H1 (cell line): ENCODE measurements at places on chromosomes 4 and X.

DNA sequence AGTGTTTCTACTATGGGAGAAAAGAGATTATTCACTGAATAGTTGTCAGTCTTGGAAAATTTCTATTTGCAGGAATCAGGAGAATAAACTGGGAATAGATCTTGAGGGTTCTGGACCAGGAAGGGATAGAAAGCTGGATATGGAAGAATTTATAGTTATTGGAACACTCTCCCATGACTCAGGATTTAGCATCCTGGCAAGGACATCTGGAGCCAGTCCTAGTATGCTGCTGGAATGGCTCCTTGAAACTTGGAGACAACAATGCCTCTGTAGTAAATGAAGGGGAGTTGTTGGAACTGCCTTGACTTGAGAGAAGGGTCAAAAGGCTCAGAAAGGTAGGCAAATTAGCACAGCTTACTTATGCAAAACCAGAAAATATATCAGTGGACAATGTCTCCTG is 23.5 kb upstream of the THOC2 start:
- DNase-seq: no peak

GRCh38 chr4:26345565-26345938 is 24.7 kb downstream of the RBPJ start:
- DNase-seq: no peak

- DNase-seq: no peak
Observed at GRCh38 chr4:127776620-127777019, 5.5 kb upstream of the HSPA4L start.

- DNase-seq: no peak
Observed at GRCh38 chrX:45781901-45782553, 581.4 kb upstream of the DIPK2B start.

- DNase-seq: no peak
Observed at GRCh38 chr4:154073107-154073822, 284.4 kb upstream of the SFRP2 start.

- DNase-seq: no peak
Observed at GRCh38 chr4:145755802-145756201, 75.9 kb downstream of the C4orf51 start.

DNA sequence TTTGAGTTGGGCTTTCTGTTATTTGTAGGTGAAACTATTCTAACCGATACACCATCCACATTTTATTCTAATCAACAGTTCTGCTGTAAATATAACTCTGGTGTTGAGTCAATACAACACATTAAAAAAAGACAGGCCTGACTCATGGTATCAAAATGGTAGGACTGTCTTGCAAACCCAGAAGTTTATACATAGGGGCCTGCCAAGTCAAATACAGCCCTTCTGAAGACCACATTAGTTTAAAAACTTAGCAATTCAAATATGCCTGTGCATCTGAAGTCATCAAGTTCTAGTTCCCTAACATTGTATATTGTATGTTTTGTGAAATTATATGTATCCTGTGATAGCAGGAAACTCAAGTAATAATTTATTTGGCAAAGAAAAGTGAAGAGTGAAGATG is 24.4 kb upstream of the PDE5A start:
- no peak for DNase-seq

- DNase-seq: no peak
Observed at GRCh38 chrX:151359931-151360871, 36.8 kb upstream of the VMA21 start.

GRCh38 chr4:123555807-123556273 is 159.2 kb downstream of the SPRY1 start:
- no peak for DNase-seq

DNA sequence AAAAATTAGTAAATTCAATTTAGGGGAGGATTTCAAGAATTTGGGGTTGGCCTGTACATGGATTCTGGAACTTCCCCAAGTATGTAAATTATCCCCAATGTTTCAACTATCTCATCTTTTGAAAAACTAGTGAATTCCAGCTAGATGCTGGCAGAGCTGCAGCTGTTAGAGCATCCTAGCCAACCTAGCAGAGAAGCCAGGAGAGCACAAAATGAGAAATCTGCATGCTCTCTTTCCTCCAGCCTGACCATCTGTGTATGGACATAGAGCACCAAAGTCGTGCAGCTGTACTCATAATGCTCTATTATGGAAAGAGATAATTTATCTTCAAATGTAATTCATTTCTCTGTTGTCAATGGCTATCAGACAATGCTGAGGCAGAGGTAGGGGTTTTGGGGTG is 1217.7 kb downstream of the PCDH19 start:
- no peak for DNase-seq

DNA sequence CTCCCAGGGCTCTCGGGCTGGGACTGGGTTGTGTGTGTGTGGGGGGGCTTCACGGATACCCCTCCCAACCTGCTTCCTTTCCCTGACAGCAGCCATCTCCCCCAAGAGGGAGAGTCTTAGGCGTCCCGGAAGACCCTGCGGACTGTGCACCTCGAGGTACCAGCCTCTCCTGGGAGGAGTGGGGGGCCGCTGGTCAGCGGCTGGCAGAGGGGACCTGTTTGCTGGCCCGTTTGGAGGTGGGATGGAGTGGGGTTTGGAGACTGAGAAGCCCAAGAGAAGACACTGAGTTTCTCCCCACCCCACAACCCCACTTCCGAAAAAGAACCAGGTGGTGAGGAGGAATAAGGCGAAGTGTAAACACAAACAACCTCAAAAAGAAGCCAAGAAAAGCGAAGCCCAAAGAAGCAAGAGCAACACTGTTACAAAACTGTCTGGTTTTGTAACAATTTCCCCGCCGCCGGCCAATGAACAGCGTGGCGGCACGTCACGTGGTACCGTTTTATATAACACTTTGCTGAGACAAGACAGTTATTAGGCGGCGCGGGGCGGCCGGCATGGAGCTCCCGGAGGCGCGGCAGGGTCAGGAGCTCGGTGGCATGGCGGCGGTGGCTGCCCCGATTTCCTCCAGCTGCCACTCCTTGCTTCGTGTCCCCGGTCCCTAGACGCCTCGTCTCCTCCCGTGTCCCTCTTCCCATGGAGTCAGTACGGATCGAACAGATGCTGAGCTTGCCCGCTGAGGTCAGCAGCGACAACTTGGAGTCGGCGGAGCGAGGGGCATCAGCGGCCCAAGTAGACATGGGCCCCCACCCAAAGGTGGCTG is at the start of gene LONRF3:
Gene LONRF3 (plus strand): TSS at position 531 of the 820 bp plus-strand sequence. CDS start 163 bp downstream, at position 694.
- no peak for DNase-seq

DNA sequence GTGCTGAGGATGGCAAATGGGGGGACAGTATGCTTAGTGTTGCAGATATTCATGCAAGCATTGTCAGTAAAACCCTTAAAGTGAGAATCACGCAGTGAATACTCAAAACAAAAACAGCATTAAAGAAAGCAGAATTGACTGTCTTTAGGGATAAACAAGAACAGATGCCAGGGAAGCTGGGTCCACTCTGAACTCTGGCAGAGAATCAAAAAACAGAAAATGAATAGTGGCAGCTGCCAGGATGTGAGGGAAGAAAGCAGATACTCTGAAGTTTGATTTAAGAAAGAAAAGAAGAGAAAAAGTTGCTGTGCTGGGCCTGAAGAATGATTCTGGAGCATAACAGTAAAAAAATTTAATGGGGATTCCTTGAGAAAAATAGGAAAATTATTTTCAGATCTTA is 131.5 kb downstream of the GABRA2 start:
- DNase-seq: no peak

DNA sequence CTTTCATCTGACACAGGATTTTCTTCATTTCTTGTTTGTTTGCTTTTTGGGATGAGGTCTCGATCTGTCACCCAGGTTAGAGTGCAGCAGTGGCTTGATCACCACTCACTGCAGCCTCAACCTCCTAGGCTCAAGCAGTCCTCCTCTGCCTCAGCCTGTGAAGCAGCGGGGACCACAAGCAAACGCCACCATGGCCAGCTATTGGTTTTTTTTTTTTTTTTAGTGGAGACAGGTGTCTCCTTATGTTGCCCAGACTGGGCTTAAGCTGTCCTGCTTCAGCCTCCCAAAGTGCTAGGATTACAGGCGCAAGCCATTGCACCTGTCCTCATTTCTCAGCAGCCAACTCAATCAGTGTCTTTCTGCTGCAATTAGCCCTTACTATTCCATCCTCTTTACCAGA is 10.3 kb downstream of the SPRY1 start:
- no peak for DNase-seq

- no peak for DNase-seq
Observed at GRCh38 chr4:29320947-29321620, 1399.1 kb upstream of the PCDH7 start.

- DNase-seq: no peak
Observed at GRCh38 chr4:176492646-176493302, 173.0 kb downstream of the SPCS3 start.

DNA sequence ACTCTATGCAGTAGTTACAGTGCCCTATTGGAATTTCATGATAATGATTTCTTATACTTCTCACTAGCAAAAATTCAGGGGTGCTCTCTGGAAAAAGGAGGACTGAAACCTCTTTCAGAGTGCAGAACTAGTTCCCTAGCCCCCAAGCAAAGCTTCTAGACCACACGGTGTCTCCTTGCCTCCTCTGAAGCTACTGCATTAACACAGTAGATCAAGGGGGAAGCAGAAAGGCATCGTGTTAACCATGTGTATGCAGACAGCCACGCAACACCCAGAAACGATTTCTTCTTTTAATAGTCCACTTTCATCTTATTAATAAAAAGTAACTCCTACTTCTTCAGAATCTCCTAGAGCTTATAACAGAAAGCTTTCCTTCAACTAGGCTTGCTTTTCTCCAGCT is 44.7 kb downstream of the MAML3 start:
- no peak for DNase-seq

GRCh38 chr4:113325876-113326615 is 276.6 kb downstream of the ANK2 start:
- DNase-seq: no peak

GRCh38 chr4:47715716-47716416 is 122.0 kb downstream of the CORIN start:
- DNase-seq: no peak

DNA sequence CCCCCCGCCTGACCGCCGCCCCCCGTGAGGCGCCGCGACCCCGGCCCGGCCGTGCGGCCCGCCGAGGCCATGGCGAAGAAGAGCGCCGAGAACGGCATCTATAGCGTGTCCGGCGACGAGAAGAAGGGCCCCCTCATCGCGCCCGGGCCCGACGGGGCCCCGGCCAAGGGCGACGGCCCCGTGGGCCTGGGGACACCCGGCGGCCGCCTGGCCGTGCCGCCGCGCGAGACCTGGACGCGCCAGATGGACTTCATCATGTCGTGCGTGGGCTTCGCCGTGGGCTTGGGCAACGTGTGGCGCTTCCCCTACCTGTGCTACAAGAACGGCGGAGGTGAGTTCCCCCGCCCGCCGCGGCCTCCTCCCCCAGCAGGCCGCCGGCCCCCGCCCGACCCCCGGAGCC is 780 bp downstream of the SLC6A8 start:
- DNase-seq: no peak
